NCI-H1092 (cell line): ENCODE measurements at places on chromosomes 3 and 15.

DNA sequence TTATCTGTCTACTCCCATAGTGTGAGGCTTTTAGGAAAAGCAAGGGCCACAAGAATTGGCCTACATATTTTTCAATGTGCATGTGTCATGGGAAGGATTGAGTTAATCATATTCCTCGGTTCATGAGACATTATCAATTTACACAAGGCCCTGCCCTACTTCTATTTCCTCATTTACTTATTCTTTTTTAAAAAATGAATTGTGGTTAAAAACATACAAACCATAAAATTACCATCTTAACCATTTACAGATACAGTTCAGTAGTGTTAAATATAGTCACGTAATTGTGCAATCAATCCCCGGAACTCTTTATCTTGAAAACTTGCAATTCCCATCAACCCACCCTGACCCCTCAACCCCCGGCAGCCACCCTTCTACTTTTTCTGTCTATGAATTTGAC, 284.0 kb upstream of the GADL1 start:
- no peak for DNase-seq

GRCh38 chr3:105906836-105907235, 38.0 kb upstream of the CBLB start:
- DNase-seq = no peak

DNA sequence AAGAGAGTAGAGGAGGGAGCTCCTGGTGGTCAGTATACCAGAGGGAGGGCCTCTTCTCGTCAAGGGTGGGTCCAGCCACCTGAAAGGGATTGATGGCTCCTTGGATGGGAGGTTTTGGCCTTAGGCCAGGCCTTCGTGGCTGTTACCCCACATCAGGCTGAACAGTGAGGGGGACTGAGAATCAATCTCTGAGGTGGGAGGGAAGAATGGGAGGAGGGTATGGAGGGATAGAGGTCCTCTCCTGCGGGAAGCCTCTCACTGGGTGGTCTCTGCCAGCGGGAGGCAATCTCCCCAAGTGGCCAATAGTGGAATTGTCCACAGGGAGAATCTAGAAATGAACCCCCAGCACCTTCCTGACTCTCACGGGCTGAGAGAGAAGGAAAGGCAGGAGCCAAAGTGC, 53.5 kb downstream of the BSN start:
- DNase-seq = no peak

DNA sequence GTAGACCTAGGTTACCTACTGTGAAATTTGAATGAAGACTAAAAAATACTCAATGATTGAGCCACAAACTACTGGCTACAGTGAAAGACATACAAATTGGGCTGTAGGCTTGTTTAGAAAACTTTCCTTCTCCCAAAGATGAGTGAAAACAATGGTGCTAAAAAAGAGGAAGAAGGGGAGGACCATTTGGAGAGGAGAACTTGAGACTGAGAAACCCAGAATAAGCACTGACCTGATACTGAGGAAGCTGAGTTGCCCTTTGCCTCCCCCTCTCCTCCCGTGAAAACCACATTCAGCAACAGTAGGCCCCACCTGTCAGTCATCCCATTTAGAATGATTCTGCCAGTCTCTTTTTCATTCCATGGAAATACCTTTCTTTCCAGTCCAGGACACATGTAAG, 484.0 kb upstream of the TGFBR2 start:
- DNase-seq = no peak
